ENCODE measurements at places on chromosomes 1 and 21.

GRCh38 chr1:225963735-225964530, 22.9 kb upstream of the LEFTY2 start:
- DNase-seq = no peak

- DNase-seq = no peak
These were observed 124.6 kb upstream of the CAMK1G start for GRCh38 chr1:209458921-209459320.

DNA sequence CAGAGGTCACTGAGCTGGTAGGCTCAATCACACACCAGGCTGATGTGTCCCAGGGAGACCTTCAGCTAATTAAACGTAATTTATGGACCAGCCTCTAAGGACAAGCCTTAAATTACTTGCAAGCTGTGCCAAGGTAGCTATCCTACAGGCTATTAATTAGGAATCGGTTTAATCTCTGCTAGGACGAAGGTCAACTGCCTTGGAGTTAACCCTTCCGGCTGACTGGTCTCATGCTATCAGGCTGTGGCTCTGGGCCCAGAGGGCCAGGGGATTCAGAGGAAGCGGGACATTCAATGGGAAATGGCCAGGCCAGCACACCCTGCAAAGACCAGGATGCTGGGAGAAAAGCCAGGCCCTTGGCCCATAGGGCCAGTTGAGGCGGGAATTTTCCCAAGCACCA, 19.0 kb downstream of the DHRS3 start:
- DNase-seq = no peak

DNA sequence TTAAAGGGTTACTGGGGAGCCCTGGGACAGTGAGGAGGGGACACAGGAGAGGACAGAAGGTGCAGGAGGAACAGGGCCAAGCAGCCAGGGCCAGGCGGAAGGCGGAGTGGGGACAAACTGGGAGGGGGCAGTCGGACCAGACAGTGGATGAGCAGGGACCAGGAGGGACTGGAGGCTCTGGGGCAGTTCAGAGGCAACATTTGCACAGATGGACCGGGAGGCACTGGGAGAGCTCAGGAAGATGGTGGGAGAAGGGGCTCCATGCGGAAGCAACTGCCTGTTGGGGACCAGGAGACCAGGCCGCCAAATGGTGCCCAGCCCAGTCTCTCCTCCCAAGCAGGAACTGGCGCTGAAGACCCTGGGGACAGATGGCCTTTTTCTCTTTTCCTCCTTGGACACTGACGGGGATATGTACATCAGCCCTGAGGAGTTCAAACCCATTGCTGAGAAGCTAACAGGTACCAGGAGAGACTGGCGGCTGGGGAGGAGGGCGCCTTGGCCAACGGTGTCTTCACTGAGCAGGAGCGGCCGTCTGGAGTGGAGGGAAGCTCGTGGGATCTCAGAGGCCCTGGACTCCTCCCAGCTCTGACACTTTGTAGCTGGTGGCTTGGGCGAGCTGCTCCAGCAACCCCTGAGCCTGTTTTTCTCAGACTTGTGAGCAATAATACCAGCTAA, 847 bp downstream of the SELENON start:
- no peak for DNase-seq

DNA sequence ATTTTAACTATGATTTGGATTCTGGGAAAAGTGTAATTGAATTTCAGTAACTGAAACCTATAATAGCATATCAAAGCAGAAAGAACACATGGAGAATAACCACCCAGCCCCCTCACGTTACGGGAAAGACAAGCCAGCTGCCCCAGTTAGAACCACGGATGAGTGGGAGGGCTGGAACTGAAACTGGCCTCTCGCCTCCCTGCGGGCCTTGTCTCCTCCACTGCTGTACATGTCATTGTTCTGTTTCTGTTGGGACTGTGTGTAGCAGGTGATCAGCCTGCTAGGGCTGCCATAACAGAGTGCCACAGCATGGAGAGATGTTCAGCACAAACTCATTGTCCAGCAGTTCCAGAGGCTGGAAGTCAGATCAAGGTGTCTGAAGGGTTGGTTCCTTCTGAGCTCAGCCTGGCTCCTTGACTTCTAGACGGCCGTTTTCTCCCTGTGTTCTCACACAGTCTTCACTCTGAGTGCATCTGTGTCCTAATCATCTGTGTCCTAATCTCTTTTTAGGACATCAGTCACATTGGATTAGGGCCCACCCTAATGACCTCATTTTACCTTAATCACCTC, 52.4 kb downstream of the MAP3K21 start:
- DNase-seq = no peak

- no peak for DNase-seq
These were observed 145.4 kb upstream of the C1orf174 start for GRCh38 chr1:4045397-4046010.

GRCh38 chr1:155809088-155809487, 47.9 kb downstream of the GON4L start:
- DNase-seq = no peak

DNA sequence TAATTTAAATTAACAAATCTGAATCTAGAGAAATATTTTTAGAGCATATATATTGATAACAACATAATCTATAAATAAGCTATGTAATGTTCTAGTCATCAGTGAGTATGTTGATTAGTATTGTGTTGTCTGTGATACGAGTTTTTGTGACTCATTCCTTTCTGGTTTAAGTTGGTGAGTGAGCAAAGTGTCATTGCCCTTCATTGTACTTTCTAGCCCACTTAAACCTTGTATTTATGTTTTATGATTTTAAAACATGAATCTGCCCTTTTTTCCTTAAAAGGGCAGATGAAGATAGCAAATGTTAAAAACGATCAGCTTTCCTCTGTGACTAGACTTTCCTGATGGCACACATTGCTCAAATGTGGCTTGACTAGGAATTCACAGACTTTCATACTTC, 38.5 kb downstream of the MACO1 start:
- DNase-seq = no peak

- DNase-seq = no peak
These were observed 45.1 kb upstream of the ADAM30 start for GRCh38 chr1:119941392-119941791.

DNA sequence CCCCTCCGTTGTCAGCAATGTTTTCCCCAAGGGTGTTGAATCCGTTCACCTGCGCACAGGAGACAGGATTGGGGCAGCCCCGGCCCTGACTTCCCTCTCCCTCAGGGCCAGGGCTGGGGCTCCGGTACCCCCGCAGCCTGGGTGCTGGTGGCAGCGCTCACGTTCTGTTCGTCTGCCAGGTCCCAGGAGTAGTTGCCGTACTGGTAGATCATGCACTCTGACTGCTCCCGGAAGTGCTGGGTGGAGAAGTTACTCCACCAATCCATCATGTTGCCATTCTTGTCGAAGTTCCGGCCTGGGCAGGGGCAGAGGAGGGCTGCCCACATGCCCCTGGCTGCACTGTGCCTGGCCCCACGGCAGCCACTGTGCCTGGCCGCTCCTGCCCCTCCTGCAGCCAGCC, 6.1 kb downstream of the PRXL2B start:
- no peak for DNase-seq

GRCh38 chr1:203464226-203464625, 11.4 kb upstream of the PRELP start:
- DNase-seq = no peak

DNA sequence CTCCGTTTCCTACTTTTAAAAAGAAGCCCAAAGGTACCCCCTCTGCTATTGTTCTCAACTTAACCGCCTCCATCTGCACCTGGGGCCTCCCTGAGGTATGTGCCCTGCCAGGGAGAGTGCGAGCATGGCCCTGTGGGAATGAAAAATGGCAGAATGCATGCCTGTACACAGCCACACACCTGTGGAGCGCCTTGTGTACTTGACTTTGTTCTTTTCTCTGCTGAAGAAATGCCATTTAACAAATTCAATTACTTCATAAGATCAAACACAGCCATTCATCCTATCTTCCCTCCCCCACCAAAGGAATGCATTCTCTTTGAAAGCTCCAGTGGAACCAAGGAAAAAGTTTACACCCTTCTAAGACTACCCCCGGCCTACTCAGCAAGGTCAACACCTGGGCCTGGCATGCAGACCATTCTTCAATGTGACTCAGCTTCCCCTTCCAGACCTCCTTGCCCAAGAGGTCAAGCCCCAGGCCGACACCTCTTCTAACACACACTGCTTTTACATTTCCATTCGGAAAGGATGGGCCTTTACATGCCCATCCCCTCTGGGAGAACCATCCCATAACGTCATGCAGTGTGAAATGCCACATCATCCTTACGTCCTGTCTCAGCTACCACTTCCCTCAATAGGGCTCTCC, 123.7 kb downstream of the SMYD2 start:
- no peak for DNase-seq

DNA sequence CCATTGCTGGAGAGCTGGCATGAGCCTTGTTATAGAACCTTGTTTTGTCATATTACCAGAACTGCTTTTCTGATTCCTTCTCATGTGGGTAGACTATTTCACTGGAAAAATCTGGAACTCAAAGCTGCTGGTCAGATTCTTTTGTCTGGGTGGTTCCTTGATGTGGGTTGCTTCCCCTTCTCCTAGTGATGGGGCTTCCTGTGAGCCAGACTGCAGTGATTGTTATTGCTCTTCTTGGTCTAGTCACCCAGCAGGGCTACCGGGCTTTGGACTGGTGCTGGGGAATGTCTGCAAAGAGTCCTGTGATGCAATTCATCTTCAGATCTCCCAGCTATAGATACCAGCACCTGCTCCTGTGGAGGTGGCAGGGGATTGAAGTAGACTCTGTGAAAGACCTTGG, 59.4 kb downstream of the GPR137B start:
- no peak for DNase-seq

- DNase-seq = no peak
These were observed 757.8 kb upstream of the CXADR start for GRCh38 chr21:16755061-16755460.

DNA sequence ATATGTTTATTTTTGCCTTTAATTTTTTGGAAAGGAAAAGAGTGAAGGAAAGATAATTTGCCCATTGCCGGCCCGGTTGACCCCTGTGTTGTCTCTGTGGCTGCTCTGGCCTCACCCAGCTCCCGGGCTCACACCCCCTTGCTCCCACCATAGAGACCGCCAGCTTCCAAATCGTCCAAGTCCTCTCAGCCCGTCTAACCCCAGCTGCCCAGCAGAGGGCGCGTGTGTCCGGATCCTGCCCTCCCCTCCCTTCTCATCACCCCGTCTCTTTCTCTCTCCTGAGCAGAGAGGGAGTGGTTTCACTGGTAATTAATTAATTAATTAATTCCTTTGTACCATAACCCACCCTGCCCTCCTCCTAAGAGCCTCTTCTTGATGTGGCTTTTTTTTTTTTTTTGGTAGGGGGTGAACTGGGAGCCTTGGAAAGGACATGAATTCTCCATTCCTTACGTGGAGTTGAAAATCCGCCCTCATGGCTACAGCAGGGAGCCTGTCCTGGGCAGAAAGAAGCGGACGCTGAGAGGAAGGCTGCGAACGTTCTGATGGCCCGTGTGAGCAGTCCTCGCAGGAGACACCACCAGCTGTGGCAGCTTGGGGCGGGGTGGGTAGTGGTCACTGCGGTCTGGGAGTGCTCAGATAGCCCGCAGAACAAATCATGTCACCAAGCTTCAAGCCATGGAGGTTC, 45.9 kb downstream of the KIAA0040 start:
- no peak for DNase-seq

DNA sequence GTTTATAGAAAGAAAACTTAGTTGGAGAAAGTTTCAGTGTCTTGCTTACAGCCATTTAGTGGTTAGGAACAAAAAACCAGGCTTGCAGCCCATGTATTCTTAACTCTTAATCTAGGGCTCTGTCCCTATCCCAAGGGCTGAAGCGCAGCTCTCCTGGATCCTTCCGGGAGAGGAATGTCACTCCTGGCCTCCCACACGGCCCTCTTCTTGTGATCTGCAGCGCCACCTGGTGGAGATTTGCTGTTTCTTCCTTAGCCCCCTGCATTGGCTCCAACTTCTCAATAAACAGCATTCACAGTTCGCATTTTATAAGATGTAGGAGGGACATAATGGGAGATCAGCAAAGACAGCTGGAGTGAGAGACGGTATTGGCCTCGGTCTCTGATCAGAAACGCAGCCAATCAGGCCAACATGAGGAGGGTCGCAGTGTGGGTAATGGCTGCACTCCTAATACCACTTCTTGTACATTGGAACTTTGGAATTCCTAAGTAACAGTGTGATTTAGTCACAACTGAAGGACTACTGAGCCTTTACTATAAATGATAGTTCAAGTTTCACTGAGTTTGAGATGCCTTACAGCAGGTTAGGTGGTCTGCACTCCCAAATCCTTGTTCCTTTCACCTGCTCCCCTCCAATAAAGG, 283.4 kb downstream of the ASTN1 start:
- peak; percentile 10 for DNase-seq
